ENCODE measurements at places on chromosomes 13 and 19. TPM values are rescaled to one million over a fixed set of nuclear protein-coding genes. Genes with fewer than 3 reads are reported as not detected.
A peak's percentile ranks its signal among the peaks of the same experiment; 100 is the strongest.

Gene WDR87
- polyA plus RNA-seq = not detected

Gene KCTD12
- 0.28 TPM for polyA plus RNA-seq

Gene COPE
- 233 TPM for polyA plus RNA-seq

Gene C19orf47
- 14.7 TPM for polyA plus RNA-seq

Gene CEACAM20
- polyA plus RNA-seq = not detected

Gene ZNF763
- polyA plus RNA-seq = not detected

Gene FCER2
- polyA plus RNA-seq = not detected

Gene ZNF534
- polyA plus RNA-seq = not detected

Gene CEACAM21
- polyA plus RNA-seq = 0.11 TPM

Gene ZNF541
- polyA plus RNA-seq = 0.03 TPM

Gene ZIK1
- polyA plus RNA-seq = 0.31 TPM

Gene PNMA8C
- polyA plus RNA-seq = 0.05 TPM

Gene KLK14
- not detected for polyA plus RNA-seq

DNA sequence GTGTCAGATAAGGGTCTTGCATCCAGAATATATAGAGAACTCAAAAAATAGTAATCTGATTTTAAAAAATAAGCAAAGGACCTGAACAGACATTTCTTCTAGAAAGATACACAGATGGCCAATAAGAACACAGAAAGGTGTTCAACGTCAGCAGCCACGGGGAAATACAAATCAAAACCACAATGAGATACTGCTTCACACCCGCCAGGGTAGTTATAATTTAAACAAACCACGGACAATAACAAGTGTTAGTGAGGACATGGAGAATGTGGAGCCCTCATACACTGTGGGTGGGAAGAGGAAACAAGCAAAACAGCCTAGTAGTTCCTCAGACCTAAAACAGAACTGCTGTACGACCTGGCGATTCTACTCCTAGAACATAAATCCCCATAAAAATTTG is 26.7 kb upstream of the NAPA start:
- peaks cover 3% of the 10 kb centered on the region for H3K4me1 ChIP-seq
- no peak overlapping the region for H3K4me3 ChIP-seq
- no peak overlapping the region for H3K27ac ChIP-seq
- no peaks in the 10 kb centered on the region for H3K36me3 ChIP-seq
- H3K27me3 ChIP-seq = peaks cover 22% of the 10 kb centered on the region

DNA sequence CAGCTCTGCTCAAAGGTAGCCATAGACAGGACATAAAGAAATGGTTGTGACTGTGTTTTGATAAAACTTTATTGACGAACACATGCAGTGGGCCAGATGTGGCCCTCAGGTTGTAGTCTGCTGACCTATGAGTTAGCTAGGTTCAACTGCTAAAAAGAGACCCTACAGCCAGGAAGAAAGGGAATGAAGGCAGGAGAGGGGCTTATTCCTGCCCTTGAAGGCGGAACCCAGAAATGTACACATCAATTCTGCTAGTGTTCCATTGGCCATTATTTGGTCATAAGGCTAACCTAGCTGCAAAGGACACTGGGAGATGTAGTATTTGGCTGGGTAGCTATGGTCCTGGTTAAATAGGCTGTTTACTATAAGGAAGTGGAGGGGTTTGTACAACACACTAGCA is 18.0 kb downstream of the APBA3 start:
- no peaks in the 10 kb centered on the region for H3K36me3 ChIP-seq
- peak overlapping the region; percentile 7 for H3K27ac ChIP-seq
- no peak overlapping the region for H3K4me3 ChIP-seq
- H3K4me1 ChIP-seq = no peaks in the 10 kb centered on the region
- DNase-seq = peak; percentile 68

DNA sequence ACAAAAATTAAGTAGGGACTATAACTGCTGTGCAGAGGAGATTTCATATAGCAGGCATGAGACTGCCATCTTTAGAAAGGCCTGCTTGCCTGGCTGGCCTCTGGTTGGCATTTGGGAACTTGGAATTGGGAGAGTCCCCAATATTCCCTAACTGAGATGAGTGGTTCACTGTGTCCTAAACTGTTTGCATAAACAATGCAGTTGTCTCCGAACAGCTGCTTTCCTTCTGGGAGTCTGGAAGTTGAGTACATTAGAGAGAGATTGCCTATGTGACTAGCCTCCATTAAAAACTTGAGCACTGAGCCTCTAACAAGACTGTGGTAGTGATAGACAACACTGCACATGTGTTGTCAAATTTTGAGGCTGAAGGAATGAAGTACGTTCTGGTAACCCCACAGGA is 47.4 kb downstream of the STOML3 start:
- no peaks in the 10 kb centered on the region for H3K27me3 ChIP-seq
- no peaks in the 10 kb centered on the region for H3K4me1 ChIP-seq

GRCh38 chr13:71874458-71874857 is 7.5 kb upstream of the DACH1 start:
- no peaks in the 10 kb centered on the region for H3K27me3 ChIP-seq
- H3K4me3 ChIP-seq = no peak overlapping the region
- no peak overlapping the region for H3K27ac ChIP-seq
- H3K36me3 ChIP-seq = no peaks in the 10 kb centered on the region

DNA sequence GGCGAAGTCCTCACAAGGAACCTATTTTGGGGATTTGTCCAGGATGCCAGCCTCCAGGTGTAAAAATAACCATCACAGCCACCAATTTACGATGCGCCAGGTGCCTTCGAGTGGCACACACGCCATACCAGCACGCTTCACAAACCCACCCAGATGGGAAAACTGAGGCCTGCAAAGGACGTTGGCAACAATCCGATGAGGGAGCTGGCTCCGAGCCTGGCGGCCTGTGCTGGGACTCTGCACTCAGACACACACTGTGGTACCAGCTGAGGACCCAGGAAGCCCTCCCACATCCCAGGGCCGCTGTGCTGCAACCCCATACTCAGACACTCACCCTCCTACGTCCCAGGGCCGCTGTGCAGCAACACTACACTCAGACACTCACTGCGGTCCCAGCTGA is 65.0 kb upstream of the C13orf46 start:
- H3K27ac ChIP-seq = no peak overlapping the region
- no peak overlapping the region for H3K4me3 ChIP-seq
- DNase-seq = no peak
- H3K27me3 ChIP-seq = no peaks in the 10 kb centered on the region
- peaks cover 5% of the 10 kb centered on the region for H3K36me3 ChIP-seq

DNA sequence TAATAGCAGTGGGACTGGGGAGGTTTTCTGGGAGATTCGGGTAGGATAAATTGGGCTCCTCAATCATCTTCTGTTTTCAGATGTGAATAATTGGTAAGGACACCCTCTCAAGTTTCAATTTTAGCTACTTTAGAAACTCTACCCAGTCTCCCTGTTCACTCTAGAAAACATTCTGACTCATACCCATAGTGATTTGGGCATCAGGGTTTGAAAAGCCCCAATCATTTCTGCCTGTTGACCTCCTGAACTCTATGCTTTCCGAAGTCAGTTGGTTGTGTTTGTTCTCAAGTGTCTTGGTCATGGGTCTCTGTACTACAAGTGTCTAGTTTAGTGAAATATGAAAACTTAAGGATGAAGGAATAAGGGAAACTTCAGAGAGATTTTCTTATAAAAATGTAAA is 911.3 kb upstream of the GPC6 start:
- H3K4me3 ChIP-seq = no peak overlapping the region
- no peaks in the 10 kb centered on the region for H3K36me3 ChIP-seq
- DNase-seq = no peak
- H3K27me3 ChIP-seq = no peaks in the 10 kb centered on the region
- no peak overlapping the region for H3K27ac ChIP-seq
- H3K4me1 ChIP-seq = no peaks in the 10 kb centered on the region

- H3K36me3 ChIP-seq = peaks cover 29% of the 10 kb centered on the region
- DNase-seq = no peak
- H3K27ac ChIP-seq = no peak overlapping the region
- H3K27me3 ChIP-seq = no peaks in the 10 kb centered on the region
Observed at GRCh38 chr19:45901432-45901911, 941 bp downstream of the MYPOP start.

GRCh38 chr13:28204043-28204442 is 65.7 kb downstream of the PAN3 start:
- no peaks in the 10 kb centered on the region for H3K4me1 ChIP-seq
- peaks cover 3% of the 10 kb centered on the region for H3K36me3 ChIP-seq
- H3K4me3 ChIP-seq = no peak overlapping the region
- DNase-seq = no peak
- H3K27ac ChIP-seq = no peak overlapping the region

GRCh38 chr13:42110410-42111155 is 62.1 kb downstream of the DGKH start:
- no peaks in the 10 kb centered on the region for H3K36me3 ChIP-seq
- no peaks in the 10 kb centered on the region for H3K27me3 ChIP-seq
- H3K4me3 ChIP-seq = no peak overlapping the region
- no peaks in the 10 kb centered on the region for H3K4me1 ChIP-seq
- DNase-seq = peak; percentile 25

GRCh38 chr19:13931391-13932148 is 6.6 kb downstream of the PODNL1 start:
- peak; percentile 5 for DNase-seq
- H3K36me3 ChIP-seq = peaks cover 30% of the 10 kb centered on the region
- no peaks in the 10 kb centered on the region for H3K27me3 ChIP-seq

GRCh38 chr19:47418692-47419029 is 666 bp downstream of the MEIS3 start:
- no peak overlapping the region for H3K27ac ChIP-seq
- H3K27me3 ChIP-seq = peaks cover 71% of the 10 kb centered on the region
- H3K36me3 ChIP-seq = no peaks in the 10 kb centered on the region

- DNase-seq = peak; percentile 45
- peaks cover 3% of the 10 kb centered on the region for H3K4me1 ChIP-seq
- peaks cover 37% of the 10 kb centered on the region for H3K36me3 ChIP-seq
- H3K27me3 ChIP-seq = no peaks in the 10 kb centered on the region
Observed at GRCh38 chr19:10501971-10502523, 1.1 kb downstream of the KEAP1 start.

- no peak for DNase-seq
- H3K27ac ChIP-seq = no peak overlapping the region
- peaks cover 14% of the 10 kb centered on the region for H3K27me3 ChIP-seq
- H3K4me3 ChIP-seq = no peak overlapping the region
Observed at GRCh38 chr19:4781801-4782200, 9.7 kb upstream of the FEM1A start.

- H3K4me3 ChIP-seq = no peak overlapping the region
- no peak overlapping the region for H3K27ac ChIP-seq
- H3K36me3 ChIP-seq = no peaks in the 10 kb centered on the region
- H3K27me3 ChIP-seq = no peaks in the 10 kb centered on the region
- peaks cover 43% of the 10 kb centered on the region for H3K4me1 ChIP-seq
Observed at GRCh38 chr19:44745341-44745831, 3.1 kb upstream of the BCL3 start.

DNA sequence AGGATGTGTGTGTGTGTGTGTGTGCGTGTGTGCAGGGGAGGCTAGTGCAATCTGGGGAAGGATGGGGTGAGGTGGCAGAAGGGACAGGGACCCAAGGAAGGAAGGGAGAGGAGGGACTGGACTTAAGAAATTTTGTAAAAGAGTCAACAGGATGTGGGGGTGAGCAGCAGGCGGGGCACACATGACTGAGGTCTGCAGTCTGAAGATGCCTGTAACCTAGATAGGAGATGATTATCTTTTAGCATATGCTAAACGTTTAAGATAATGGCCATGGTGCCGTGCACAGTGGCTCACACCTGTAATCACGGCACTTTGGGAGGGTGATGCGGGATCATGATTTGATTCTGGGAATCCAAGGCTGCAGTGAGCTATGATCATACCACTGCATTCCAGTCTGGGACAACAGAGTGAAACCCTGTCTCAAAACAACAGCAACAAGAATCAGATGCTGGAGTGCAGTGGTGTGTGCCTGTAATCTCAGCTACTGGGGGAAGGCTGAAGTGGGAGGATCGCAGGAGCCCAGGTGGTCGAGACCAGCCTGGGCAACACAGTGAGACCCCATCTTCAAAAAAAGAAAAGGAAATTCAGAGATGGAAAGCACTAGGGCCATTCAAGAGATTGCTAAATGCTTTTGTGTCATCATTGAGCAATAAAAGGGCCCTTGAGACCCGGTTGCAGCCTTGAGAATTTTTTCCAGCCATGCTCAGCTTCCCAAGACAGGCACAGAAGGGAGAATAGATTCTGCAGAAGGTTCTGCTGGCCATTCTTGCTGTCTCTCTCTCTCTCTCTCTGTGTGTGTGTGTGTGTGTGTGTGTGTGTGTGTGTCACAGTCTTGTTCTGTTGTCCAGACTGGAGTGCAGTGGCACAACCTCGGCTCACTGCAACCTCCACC is 3.8 kb upstream of the ZNF414 start:
- H3K4me3 ChIP-seq = no peak overlapping the region
- H3K4me1 ChIP-seq = peaks cover 23% of the 10 kb centered on the region
- no peak overlapping the region for H3K27ac ChIP-seq
- DNase-seq = no peak
- H3K36me3 ChIP-seq = no peaks in the 10 kb centered on the region

GRCh38 chr13:110356362-110356761 is 49.3 kb downstream of the COL4A2 start:
- H3K27me3 ChIP-seq = no peaks in the 10 kb centered on the region
- no peaks in the 10 kb centered on the region for H3K4me1 ChIP-seq
- no peak overlapping the region for H3K4me3 ChIP-seq
- DNase-seq = no peak
- H3K27ac ChIP-seq = no peak overlapping the region

GRCh38 chr13:32211813-32212212 is 103.3 kb downstream of the ZAR1L start:
- H3K27me3 ChIP-seq = peaks cover 12% of the 10 kb centered on the region
- no peak for DNase-seq
- H3K4me3 ChIP-seq = no peak overlapping the region
- H3K27ac ChIP-seq = no peak overlapping the region
- H3K36me3 ChIP-seq = no peaks in the 10 kb centered on the region
- no peaks in the 10 kb centered on the region for H3K4me1 ChIP-seq

DNA sequence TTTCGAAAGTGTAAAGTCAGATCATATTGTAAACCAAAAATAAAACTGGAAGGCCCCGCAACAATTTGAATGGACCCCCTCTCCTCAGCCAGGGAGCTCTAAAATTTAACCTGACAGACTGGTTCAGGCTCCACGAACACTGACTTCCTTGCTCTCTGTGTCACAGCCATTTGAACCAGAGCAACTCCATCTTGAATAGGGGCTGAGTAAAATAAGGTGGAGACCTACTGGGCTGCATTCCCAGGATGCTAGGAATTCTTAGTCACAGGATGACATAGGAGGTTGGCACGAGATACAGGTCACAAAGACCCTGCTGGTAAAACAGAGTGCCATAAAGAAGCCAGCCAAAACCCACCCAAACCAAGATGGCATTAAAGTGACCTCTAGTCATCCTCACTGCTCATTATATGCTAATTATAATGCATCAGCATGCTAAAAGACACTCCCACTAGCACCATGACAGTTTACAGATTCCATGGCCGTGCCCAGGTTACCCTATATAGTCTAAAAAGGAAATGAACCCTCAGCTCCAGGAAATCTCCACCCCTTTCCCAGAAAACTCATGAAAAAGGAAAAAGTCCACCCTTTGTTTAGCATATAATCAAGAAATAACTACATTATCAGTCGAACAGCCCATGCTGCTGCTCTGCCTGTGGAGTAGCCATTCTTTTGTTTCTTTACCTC is 43.1 kb downstream of the RFXAP start:
- peak; percentile 16 for DNase-seq
- H3K36me3 ChIP-seq = no peaks in the 10 kb centered on the region
- H3K27me3 ChIP-seq = peaks cover 6% of the 10 kb centered on the region
- H3K4me1 ChIP-seq = 0 out of 3 replicates have a peak, but pooled peaks cover 6% of the 10 kb centered on the region
- H3K4me3 ChIP-seq = no peak overlapping the region
